ENCODE measurements at places on chromosomes 5 and 9.

DNA sequence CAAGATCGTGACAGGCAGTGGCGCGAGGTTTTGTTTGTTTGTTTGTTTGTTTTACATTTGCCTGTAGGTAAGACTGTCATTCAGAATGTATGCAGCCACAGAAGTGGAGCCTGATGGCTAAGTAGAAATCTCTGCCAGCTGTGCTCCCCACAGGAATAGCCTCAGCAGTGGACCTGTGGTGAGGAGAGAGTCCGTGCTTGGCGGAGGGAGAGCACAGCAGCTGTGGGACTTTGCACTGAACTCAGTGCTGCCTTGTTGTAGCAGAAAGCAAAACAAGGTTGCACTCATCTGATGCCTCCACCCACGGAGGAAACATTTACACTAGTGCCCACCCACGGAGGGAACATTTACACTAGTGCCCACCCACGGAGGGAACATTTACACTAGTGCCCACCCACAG, 4.4 kb upstream of the ZNF782 start:
- DNase-seq: no peak

DNA sequence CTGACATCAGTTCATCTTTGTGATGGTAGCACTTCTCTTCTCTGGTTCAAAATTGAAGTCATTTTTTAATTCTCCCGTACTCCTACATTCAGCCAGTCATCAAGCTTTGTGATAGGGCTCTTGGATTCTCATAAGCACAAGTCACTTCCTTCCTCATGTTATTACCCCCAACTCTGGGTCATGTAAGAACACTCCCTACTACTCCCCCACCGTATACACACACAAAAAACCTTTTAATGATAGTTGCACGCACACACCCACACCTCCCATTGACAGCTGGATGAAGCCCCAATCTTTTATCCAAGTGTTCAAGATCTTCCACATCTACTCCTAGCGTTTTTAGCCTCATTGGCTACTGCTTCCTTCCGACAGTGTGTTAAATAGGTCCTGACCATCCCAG, 16.8 kb downstream of the KDM3B start:
- DNase-seq: no peak

DNA sequence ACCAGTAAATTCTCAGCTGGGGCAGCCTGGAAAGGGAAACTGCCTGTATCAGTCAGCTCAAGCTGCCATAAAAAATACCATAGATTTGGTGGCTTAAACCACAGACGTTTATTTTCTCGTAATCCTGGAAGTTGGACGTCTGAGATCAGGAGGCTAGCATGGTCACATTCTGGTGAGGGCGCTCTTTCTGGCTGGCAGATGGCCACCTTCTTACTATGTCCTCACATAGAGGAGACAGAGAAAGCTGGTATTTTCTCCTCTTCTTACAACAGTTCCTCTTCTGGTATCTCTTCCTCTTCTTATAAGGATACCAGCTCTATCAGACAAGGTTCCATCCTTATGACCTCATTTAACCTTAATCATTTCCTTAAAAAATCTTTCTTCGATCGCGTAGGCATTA, 50.5 kb upstream of the RFX3 start:
- DNase-seq: no peak

DNA sequence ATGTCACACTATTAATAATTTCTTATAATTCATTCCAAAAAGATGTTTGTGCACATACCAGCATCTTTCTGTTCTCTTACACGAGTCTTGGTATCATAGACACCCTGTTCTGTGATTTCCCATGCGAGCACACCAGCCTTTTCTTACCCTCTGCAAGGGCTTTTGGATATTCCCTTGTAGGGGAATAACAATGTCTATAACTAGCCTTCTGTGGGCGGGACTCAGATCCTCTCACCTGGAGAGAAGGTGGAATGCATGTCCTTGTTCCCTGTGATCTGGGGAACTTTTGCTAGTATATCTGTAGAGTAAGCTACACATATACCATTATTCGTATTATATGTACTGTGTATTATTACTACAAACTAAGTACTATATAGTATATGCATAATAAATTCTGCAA, 44.8 kb downstream of the EHMT1 start:
- no peak for DNase-seq

- DNase-seq: no peak
Observed at GRCh38 chr9:118269623-118270022, 565.4 kb downstream of the TLR4 start.

- DNase-seq: no peak
Observed at GRCh38 chr5:36442796-36443195, 141.1 kb upstream of the RANBP3L start.

DNA sequence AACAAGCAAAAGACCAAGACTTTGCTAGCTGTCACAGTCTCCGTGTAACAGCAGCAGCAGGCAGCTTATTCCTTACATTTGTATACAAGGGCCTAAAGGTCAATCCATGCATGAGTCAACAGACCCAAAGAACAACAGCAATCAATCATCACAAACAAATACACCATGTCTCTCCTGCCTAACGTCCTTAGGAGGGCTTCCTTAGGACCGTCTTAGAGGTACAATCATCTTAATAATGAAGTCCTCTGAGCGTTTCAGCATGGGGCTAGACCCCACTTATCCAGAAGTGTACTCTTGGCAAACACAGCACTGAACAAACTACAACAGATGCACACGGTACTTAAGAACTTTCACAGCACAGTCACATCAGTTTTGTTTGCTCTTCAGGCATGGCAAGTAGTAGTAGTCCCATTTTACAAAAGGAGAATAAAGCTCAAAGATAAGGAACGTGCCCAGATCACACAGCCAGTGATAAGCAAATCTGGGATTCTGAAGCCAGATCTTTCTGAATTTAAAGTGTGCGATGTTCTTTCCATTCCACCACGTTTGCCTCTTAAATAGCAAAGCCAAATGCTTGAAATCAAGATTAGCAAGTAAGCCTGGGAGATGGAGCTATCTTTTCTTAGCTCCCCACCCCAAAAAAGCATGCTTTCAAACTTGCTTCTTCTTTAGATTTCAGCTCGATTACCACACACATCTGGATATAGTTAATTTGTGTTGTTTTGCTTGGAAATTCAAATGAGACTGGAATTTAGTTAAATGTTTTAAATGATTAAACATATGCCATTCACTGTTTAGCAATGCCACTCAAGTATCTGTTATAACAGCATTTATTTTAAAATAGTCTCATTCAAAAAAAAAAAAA, 24.2 kb downstream of the PSMB7 start:
- no peak for DNase-seq

GRCh38 chr5:111135946-111136345, 43.8 kb downstream of the WDR36 start:
- no peak for DNase-seq

GRCh38 chr5:36026706-36027465, 35.7 kb upstream of the UGT3A1 start:
- DNase-seq: no peak

GRCh38 chr9:122368642-122369041, 2.2 kb upstream of the PTGS1 start:
- no peak for DNase-seq

DNA sequence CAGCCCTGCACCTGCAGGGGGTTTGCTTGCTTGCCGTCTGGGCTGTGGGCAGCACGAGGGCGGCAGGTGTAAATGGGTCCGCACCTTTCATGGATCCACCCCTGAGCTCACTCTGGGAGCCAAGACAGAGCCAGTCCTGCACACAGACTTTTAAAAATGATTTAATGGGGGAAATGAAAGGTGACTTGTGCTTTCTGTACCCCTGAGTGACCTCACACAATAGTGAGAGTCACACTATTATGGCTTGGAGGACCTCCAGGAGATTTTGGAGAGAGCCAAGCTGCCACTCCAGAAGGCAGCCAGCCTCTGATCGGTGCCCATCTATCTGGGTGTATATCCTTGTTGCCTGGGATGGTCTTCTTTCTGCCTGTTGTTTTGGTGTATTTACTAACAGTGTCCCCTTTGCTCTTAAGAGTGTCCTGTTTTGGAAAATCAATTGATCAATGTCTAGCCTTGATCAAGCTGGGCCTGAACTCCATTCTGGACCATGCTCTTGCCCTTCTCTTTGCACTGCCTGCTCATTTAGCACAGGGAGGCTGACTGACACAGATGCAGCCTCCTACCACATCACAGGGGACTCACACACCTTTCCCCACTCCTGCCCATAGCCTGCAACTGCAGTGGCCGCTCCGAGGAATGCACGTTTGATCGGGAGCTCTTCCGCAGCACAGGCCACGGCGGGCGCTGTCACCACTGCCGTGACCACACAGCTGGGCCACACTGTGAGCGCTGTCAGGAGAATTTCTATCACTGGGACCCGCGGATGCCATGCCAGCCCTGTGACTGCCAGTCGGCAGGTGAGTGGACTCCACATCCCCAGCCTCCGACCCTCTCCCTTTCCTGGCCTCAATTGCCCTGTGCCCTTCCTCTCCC, 29.5 kb downstream of the LAMC3 start:
- DNase-seq: no peak

DNA sequence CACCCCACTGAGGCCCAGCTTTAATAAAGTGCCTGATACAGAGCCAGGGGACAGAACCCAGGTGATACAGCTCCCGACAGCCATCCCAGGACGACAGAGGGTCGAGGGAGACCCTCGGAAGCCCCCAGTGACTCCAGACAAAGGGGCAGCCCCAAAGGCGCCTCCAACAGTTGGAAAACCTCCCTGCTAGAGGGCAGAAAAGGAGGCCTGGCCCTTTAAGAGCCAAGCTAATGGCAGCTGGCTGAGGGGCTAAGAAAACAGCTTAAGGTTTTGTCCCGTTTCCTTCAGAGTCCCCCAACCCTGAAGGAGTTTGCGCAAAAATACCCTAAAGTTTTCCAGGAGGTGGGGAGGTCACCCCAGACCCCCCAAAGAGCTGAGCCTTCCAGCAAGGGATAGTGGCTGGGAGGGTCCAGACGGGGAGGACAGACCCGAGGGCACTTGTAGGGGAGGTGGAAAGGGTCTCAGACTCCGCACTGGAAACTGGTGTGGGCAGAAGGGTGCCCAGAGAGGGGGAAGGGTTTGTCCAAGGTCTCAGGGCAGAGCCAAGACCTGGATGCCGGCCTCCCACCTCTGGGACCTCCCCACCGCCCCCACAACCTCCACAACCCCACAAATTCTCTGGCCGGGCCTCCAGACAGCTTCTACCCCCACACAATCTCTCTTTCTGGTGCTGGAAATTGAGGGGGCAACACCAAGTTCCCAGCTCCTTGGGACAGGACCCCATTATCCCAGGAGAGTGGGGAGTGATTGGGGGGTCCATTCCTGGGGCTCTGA, 8.2 kb upstream of the AK1 start:
- no peak for DNase-seq

DNA sequence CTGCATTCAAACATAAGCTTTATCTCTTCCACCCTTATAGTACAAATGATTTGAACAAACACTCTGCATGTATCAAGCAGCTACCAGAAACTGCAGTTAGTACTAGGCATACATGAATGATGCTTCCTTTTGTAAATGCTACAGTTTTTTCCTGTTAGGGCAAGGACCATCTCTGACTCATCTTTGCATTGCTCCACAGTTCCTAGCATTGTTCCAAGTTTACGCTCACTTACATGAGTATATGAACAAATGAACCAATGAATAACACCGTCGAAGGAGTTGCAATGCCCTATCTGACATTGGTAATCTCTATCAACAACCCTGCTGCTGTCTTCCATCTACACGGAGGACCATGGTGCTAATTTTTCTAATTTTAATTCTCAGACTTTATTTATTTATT, 2.1 kb upstream of the ALDH7A1 start:
- DNase-seq: no peak

GRCh38 chr5:56298336-56299090, 65.4 kb upstream of the ANKRD55 start:
- DNase-seq: no peak

DNA sequence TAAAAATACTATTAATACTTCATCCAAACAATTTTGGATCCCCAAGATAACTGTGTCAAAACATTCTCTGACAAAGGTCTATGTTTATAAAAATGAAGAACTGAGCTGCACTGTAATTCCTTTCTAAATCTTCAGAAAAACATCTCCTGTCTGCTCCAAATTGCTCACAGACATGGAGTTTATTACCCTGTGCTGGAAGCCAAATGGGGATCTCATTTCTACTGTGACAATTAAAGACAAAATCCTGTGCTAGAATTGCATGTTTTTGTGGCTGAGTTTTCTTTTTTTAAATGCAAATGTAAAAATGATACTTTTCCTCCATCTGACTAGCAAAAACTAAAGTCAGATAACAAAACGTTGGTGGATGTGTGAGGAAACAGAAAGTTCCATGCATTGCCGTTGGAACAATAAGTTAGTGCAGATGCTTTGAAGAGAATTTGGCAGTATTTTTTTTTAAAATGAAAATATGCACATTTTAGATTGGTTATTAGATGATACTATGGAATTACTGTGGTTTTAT, 93.5 kb downstream of the GNA14 start:
- no peak for DNase-seq

DNA sequence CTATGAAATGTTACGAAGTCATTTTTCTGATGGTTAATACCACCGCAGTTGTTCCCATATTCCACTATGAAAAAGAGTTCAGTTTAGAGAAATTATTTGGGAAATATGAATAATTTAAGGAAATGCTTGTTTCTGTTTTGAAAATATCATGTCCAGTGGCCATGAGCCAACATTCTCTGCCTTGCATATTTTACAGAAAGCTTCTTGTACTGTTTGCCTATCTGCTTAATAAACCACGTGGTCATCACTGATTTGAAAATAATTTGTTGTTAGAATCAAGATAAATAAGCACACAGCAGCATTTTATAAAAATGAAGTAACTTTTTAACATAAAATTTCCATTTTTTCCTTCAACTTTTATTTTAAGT, 381.5 kb upstream of the CDH18 start:
- no peak for DNase-seq

DNA sequence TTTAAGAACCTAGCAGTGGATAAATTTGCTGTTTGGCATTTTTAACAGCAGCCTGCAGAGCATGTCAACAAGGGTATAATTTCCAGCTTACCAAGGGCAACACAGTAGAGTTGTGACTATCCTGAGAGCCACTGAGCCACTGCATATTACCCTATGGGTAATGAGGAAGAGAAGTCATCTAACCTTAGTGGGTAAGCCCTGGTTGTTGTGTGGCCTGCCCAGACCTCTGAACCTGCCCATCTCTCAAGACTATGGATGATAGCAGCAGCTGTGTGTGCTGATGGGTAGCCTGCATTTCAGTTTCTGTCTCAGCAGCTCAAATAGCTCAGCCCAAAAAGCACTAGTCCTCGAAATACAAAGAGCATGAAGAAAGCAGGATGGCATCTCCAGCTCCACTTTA, 56.1 kb upstream of the PIP5K1B start:
- no peak for DNase-seq

- DNase-seq: no peak
Observed at GRCh38 chr9:116196806-116197205, 43.2 kb downstream of the PAPPA start.

DNA sequence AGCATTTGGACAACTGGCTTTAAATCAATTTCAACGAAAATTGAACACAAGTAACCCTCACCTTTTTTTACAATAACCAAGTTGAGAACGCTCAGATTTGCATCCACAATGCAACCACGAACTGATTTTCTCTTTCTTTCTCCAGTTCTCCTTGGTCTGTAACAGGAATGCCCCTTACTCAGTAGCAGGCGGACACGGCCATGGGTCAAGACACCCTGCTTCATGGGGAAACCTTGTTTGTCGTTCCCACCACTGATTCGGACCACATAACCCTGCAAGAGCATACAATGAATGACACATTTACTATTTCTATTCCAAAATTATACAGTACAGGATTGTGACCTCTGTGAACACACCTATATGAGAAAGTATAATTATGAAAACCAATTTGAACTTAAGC, 1.4 kb downstream of the RPS6 start:
- no peak for DNase-seq
